Activated CD4-positive, alpha-beta T cell treated with anti-CD3 and anti-CD28 coated beads, Interleukin-2, amount 10 ng/mL, durations not matched to agents 7 days and 5 days (primary cell): ENCODE measurements at places on chromosomes 1 and 21.

- DNase-seq: no peak
Measured at GRCh38 chr21:40850071-40850470, 3.1 kb upstream of the DSCAM start.

DNA sequence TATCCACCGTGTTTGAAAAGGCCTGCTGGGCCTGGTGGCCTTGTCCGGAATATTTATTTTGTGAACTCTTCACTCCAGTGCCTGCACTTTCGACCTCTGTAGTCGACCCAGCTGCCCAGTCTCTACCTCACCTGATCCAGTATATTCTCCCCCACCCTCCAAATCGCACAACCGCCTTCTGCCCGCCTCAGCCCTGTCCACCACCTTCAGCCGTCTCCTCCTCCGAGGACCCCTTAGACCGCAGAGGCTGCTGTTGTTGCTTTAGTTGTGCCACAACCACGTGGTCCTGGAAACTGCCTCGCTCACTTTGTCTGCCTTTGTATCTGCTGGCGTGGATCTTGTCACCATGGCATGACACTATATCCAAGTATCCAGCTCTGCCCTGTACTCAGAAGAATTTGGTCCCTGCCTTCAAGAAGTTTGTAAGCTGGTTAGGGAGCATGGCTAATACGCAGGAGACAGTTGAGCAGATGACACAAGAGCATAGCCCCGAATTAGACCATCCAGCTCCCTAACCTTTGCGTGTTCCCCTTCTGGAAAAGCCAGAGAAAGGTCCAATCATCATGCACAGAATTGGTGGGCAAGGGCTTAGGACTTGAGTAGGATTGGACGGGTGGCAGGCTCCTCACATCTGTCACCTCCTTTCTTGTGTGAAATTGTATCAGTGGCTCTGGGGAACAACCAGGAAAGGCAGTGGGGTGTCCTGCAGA, 1.5 kb downstream of the PHGDH start:
- DNase-seq: no peak

GRCh38 chr1:7826363-7826762, 26.5 kb downstream of the UTS2 start:
- no peak for DNase-seq

GRCh38 chr1:219744652-219745469, 132.0 kb upstream of the ZC3H11B start:
- DNase-seq: no peak

DNA sequence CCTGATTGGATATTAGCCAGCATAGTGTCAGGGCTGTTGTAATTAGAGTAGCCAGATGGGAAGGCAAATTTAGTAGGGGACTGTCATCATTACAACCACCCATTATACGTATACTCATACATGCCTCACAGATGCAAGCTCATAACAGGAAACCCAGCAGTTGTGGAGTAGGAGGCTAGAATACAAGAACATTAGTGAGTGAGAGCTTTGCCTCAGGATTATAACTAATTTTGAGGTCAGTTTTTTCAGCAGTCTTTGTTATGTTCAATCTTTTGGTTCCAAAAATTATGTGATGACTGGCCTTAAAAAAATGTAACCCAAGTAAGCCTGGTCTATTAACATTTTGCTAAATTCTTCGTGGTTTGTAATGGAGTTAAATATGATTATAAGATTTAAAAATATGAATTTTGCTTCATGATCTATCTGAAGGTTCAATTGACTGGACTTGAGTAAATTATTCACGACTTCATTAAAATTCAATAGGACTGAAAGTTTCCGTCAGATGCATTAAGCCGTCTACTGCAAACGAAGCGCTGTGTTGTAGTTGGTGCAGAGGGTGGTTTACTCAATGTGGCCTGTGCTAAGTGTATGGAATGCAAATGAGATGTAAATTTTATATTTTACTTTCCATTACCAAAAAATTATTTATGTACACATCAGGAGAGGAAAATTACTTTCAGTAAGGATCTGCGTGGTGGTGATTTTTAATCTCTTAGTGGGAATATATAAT, 48.8 kb downstream of the KCNK1 start:
- DNase-seq: no peak

- no peak for DNase-seq
Measured at GRCh38 chr1:119547805-119548204, 40.8 kb downstream of the HSD3B1 start.

DNA sequence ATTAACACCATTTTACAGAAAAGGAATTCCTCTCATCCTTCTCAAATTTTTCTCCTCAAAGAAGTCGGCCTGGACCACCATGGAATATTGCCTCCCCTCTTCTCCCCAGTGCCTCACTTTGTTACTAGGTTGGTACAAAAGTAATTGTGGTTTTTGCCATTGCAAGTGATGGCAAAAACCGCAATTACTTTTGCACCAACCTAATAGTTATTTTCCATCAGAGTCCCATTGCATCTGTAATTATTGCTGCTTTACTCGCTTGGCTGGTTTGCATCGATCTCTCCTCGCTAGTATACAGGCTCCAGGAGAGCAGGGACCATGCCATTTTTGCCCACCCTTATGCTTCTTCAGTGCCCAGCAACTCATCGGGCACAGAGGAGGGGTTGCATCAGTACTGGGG, 963 bp upstream of the C1orf94 start:
- DNase-seq: no peak

- no peak for DNase-seq
Measured at GRCh38 chr1:230875370-230875769, 7.0 kb upstream of the C1orf198 start.

- DNase-seq: no peak
Measured at GRCh38 chr1:228778466-228778865, 43.2 kb downstream of the RHOU start.

DNA sequence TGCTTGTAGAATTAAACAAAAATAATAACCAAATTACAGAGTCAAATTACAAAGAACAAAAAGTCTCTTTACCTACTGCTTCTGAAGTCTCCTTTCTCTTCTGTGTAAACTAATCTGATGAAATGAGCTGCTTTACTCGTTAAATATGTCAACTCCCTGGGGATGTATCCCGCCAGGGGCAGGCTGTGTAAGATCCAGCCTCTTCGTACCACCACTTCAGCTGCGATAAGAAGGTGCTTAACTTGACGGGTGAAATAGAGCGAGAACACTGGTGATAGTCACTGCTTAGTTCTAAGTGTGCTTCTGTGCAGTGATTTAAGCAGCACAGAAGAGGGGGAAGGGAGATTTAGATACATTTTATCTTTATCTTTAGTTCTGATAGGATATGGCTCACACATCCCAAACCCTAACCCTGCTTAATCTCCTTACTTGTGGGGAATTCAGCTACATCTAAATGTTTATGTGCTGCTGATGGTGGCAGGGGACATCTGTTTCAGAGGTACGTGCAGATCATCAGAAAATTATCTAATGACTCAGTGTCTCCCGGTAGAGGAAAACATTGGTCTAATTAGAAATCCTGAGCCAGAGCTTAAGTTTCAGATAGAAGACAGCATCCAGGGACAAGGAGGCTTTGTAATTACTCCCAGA, 46.0 kb downstream of the RHOU start:
- DNase-seq: no peak

DNA sequence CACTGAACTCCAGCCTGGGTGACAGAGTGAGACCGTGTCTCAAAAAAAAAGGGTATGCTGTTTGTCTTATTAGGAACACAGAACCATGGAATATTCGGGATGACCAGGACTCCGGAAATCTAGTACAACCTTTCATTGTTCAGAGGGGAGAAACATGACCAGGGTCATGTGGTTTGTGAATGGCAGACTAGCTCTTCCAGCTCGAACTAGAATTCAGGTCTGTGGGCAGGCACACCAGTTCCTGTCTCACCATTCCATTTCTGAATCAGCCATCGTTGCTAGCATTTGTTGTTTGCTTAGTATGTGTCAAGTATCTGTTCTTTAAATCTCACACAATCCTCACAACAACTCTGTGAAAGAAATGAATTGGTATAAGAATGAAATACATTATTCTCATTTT, 50.9 kb downstream of the MDM4 start:
- no peak for DNase-seq

DNA sequence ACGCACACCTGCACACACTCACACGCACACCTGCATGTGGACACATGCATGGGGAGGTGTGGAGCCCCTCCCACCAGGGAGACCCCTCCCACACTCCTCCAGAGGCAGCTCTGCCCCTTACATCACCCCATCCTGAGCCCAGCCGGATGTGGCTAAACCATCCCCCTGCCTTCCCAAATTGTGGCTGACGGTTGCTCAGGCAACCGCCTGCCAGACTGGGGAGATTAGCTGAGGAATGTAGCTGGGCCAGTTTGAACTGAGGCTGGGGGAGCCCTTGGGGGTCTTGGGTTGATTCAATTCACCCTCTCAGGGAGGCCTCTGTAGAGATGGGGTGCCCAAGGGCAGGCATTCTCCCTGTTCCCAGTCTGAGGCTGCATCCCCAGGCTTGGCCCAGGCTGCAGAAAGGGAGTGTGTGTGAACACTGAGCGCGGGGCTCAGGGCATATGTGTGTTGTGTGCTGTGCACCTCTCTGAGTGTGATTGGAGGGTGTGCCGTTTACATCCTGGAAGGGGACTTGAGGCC, 12.9 kb downstream of the PTPRU start:
- DNase-seq: no peak

- DNase-seq: no peak
Measured at GRCh38 chr1:188350104-188350503, 1521.4 kb downstream of the PLA2G4A start.

DNA sequence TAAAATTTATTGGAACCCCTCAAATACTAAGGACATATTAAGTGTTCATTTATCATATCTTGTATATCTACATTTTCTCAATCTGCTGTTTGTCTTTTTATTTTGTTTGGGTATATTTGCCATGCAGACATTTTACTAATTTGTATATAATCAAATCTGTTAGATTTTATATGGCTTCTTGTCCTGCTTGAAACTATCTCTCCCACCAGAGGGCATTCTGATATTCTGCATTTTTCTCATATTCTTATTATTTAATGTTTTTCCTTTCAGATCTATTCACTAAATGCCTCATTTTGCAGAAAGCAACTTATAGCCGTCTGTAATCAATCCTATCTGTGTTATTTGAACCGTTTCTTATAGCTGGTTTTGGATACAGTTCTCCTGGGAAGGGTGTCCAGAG, 745.5 kb downstream of the LRRIQ3 start:
- no peak for DNase-seq

DNA sequence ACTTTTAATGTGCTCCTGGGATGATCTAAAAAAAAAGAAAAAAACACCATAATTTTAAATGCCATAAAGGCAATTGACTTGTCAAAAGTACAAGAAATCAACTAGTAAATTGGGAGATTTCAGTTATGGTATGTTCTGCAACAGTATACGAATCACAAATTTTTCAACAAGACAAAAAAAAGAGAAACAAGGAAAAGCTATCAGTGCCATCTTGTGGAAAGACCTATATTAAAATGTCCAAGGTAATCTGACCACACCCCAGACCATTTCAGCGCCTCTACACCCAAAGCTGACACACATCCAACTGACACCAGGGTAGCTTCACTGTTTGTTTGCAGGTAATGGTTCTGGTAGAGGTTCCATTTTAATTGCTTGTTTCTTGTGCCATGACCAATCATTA, 5.0 kb upstream of the DUSP23 start:
- no peak for DNase-seq

GRCh38 chr1:172686143-172686542, 27.2 kb downstream of the FASLG start:
- no peak for DNase-seq

- DNase-seq: peak; percentile 15
Measured at GRCh38 chr1:10793129-10793651, 3.3 kb downstream of the CASZ1 start.

GRCh38 chr1:181391301-181391900, 91.9 kb upstream of the CACNA1E start:
- no peak for DNase-seq

DNA sequence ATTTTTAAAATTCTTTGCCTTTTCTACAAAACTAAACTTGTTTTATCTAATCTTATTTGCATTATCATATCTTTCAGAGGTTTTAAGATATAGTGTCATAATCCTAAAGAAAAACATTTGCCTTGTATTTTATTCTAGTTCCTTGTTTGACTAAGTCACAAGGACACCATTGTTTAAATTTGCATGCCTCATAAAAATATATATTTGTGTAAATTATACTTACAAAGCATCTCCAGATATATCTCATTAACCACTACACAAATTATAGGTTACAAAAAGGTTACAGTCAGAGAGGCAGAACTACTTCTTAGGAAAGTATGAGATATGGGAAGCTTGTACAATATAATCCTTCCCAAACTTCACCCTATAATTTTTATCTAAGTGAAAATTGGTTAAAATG, 4.2 kb upstream of the RGS13 start:
- no peak for DNase-seq

DNA sequence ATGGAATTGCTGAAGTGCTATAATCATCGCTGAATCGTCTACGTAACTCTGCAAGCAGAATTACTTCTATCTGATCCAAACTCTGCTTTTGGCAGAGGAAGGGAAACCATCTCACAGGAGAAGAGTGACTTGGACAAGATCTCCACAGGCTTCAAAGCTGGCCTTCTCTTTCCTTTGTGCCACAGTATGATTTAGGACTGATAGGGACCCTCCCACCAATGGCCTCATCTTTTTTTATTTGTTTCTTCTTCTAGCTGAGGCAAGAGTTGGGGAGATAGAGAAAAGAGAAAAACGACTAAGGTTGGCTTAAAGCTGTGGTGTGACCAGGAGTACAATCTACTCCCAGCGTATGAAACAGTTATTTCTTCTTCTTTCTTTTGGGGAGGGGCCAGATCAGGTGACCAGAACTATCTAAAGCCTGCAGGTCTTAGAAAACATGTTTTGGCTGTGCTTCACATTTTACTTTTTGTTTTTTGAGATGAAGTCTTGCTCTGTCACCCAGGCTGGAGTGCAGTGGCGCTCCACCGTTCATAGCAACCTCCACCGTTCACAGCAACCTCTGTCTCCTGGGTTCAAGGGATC, 35.0 kb downstream of the ZNF496 start:
- DNase-seq: no peak

GRCh38 chr21:20998886-20999285, 677 bp downstream of the NCAM2 start:
- no peak for DNase-seq

- DNase-seq: no peak
Measured at GRCh38 chr1:205191622-205192021, 19.9 kb downstream of the DSTYK start.

DNA sequence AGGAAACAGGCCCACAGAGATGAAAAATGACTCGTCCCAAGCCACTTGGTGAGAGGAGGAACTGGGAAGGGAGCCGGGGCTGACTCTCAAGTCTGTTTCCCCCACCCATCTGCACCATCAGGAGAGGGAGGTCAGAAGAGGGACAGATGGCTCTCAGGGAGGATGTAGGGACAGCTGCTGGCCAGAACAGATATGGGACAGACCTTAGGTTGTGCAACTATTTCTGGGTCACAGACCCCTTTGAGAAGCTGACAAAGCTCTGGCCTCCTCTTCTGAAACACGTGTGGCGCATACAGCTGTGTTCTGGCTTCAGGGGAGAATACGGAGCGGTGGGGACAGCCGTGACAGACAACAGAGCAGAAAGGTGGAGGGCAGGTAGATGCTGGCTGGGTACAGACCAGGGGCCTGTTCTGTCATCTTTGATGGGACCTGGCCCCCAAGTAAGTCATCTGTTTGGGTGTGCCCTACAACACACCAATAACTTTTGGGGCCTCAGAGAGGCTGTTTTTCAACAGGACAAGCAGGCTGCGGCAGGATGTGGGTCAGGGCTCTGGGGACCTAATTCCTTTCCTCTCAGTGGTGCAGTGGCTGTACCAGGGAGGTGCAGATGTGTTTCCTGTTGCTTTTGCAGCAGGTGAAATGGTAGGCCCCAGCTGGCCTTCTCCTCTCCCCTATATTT, 7.3 kb downstream of the SH3BGRL3 start:
- DNase-seq: peak; percentile 91

- no peak for DNase-seq
Measured at GRCh38 chr1:147768101-147768500, 7.7 kb upstream of the GJA5 start.

GRCh38 chr1:47227341-47228232, 4.4 kb downstream of the TAL1 start:
- DNase-seq: no peak
